ENCODE measurements at places on chromosomes 3 and 15.

DNA sequence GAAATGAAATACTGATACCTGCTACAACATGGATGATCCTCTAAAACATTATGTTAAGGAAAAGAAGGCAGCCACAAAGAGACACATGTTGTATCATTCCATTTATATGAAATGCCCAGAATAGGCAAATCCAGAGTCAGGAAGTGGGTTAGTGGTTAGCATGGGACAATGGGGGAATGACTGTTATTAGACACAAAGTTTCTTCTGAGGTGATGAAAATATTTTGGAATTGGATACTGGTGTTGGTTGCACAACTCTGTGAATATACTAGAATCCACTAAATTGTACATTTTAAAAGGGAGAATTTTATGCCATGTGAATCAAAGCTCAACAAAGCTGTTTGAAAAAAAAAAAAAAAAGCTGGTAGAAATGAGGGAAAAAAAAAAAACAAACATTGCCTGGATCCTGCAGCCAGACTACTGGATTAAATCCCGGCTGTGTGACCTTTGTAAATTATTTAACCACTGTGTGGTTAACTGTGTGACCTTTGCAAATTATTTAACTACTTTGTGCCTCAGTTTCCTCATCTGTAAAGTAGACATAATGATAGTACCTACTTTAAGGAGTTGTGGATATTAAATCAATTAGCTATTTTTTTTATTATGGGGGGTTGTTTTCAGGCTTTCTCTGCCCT, 75.6 kb upstream of the PRICKLE2 start:
- no peak for DNase-seq

- no peak for DNase-seq
These were observed 286.7 kb upstream of the TGFBR2 start for GRCh38 chr3:30319713-30320112.

DNA sequence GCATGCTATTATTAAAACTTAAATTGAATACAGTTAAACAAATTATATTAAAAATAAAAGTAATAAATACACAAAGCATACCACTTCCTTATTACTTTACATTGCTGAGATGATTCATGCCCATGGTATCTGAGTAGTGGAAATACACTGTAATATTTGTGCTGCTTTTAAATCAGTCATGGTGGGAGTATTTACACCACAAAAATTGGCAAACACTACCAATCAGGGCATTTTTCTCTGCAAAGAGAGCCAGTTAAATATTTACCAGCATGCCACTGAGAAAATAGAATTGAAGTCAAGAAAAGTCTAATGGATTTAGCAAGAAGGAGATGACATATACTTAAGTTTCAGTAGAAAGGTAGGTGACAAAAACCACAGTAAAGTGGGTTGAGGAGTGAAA, 19.6 kb downstream of the PPARG start:
- DNase-seq = no peak

- no peak for DNase-seq
These were observed 11.1 kb upstream of the SATB1 start for GRCh38 chr3:18436213-18436612.

DNA sequence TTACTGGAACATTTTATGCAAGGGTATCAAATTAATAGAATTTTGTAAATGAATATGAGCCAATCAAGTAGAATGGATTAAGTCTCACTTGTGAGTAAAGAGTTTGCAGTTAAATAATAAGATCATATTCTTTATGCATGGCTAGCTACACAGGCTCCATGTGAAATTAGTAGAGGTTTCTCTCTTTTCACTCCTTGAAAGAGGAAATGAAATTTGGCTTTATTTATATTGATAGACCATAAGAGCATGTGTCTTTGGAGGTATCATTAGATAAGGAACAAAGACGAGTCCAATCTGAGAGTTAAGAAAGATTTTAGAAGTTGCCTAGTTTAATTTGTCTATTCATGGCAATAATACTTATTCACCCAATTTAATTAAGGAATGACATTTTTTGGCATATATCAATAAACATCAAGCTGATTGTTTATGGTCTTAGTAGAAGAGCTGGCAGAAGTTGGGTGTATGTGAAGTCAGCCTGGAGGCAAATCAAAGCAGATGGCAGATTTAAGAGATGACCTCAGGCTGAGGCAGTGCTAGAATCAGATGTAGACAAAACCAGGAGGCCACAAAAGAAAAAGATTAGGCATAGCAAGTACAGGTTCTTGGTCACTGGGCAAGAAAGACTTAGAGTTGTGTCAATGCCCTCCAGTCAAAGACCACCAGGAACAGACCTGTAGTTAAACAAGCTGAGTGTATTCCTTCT, 406.5 kb upstream of the ARHGEF26 start:
- DNase-seq = no peak

DNA sequence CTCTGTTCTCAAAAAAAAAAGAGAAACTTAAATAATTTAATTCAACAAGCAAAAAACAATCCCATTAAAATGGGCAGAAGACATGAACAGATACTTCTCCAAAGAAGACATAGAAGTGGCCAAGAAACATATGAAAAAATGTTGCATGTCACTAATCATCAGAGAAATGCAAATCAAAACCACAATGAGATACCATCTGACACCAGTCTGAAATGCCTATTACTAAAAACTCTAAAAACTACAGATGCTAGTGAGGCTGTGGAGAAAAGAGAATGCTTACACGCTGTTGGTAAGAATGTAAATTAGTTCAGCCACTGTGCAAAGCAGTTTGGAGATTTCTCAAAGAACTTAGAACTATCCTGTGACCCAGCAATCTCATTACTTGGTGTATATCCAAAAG, 382.9 kb downstream of the OTOL1 start:
- no peak for DNase-seq

DNA sequence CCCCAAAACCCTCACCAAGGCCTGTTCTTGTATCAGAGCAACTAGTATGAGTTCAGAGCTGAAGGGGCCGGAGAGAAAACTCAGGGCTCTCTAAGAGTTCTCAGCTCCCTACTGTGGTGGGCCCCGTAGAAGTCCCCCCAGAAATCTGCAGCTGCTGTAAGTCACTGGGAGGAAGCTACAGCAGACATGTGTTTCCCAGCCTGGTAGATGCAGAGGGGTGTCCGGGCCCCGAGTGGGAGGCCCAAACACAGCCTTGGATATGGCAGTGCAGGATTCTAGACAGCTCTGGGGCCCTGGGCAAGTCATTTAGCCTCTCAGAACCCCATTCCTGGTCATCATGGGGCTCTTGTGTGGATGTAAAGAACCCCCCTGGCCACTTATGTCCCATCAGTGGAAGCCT, 39.2 kb upstream of the CSPG4 start:
- DNase-seq = no peak

GRCh38 chr3:60202052-60202726, 1049.1 kb downstream of the FHIT start:
- no peak for DNase-seq

GRCh38 chr3:45613791-45614190, 19.2 kb downstream of the LIMD1 start:
- DNase-seq = no peak

DNA sequence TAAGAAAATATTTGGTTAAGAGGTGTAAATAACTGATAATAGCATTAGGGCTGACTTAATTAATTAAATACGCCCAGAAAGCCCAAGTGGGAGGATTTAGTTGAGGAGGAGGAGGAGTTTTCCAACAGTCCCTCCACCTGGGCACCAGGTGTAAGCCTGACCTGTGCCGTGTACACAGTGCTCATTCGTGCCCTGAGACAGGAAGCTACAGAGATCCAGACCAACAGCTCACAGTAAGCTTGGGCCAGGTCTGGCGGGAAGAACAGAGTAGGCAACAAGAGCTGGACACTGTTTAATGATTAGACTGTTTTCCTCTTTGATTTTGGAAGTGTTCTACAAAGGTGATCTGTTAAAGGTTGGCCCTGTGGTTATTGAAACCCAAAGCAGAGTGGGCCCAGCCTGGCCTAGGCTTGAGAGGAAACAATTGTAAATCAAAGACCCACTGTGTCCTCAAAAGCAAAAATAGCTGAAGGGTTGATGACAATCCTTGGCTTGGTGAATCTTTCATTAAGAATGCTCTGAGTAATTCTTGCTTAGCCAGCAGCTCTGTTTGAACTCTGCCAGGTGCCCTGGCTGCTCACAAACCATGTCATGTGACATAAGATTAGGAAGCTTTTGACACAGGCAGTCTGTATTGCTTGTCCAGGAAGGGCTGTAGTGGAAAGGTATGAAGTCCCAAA, 13.8 kb downstream of the SQOR start:
- DNase-seq = no peak

- no peak for DNase-seq
These were observed 7.1 kb upstream of the PXK start for GRCh38 chr3:58325525-58325992.

DNA sequence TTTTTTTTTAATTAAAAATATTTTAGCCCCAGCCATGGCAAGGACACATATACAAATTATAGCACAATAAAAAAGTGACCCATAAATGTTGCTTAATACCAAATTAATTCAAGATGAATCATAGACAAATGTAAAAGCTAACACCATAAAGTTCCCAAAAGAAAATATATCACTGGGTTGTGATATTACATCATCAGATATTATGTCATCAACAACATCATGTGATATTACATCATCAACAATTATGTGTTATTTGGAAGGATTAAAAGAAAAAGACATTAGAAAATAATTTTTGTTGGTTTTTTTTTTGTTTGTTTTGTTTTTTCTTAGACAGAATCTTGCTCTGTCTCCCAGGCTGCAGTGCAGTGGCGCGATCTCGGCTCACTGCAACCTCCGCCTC, 34.5 kb upstream of the ABHD10 start:
- no peak for DNase-seq

GRCh38 chr3:29374226-29374625, 93.4 kb downstream of the RBMS3 start:
- DNase-seq = no peak

- peak; percentile 18 for DNase-seq
These were observed 109.8 kb upstream of the MANF start for GRCh38 chr3:51275111-51275805.

DNA sequence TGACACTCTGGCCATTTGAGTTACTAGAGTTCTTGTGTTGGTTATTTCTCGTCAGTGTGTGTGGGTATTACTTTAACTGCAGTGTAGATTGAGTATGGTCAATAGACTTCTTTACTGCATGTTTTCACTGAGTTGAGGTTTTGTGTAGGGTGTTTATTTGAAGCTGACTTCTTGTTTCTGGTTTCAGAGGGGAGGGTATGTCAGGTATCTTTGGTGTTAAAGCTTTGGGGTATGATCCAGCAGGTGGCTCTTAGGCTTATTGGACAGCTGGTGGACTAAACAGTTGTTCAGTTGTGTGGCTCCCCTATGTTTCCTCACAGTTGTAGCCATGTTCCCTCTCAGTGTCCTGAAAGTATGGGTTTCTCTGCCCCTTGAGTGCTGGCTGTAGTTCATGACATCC, 72.0 kb downstream of the AKAP13 start:
- no peak for DNase-seq

DNA sequence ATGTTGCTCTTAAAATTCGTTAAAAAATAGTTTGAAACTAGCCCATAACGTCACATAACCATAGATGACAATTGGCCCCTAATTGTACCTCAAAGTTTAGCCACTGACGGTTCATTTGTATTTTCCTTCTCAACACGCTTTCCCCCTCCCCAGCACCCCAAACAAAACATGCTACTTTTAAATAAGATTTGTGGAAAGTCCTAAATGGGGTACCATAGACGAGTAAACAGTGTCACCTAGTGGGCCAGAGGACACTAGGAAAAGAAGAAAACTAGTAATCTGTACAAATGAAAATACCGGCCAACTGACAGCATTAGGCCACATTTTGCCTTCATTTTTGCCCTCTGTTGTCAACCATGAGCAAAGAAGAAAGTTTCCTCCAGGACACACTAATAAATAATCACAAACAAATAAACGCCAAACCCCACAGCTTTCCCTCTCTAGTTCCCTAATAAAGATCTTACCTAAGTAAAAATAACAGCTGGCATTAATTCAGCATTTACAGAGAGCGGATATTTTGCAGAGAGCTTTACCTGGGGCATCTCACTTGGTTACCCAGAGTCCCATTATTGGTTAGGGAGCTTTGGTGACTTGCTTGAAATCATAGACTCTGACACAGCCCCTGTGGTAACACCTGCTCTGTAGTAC, 175.1 kb upstream of the ATP11B start:
- no peak for DNase-seq

GRCh38 chr3:158105710-158106253, 438 bp downstream of the SHOX2 start:
- no peak for DNase-seq

DNA sequence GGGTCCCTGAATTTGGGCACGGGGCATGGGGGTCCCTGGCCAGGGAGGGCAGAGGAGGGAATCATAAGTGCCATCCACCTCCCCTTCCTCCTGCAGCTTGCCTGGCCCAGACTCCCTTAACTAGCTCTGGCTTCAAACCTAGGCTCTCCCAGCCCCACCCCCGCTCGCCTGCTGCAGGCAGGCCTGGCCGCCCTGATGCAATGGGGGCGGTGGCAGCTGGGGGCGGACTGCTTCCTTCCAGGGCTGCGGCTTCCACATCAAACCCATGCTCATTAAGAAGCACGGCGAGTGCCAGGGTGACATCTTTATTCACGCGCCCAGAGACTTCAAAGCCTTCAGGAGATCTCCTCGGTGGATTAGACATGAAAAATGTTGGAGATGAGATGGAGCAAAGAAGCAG, 123.1 kb downstream of the TPRA1 start:
- no peak for DNase-seq

GRCh38 chr3:17799312-17799711, 56.9 kb upstream of the TBC1D5 start:
- no peak for DNase-seq

DNA sequence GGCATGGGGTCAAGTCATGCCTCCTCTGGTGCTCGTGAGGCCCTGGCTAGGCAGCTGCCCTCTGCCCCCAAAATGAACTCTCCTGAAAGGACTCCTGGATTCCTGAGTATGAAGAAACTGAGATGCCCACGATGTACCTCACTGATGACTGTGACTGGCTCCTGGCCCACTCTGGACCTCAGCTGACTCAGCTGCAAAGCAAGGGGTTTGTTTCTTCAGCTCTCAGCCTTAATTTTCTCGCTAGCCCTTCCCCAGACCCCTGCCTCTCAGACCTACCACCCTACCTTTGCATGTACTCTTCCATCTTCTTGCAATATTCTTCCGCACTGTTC, 5.2 kb upstream of the GNAI2 start:
- DNase-seq = no peak

DNA sequence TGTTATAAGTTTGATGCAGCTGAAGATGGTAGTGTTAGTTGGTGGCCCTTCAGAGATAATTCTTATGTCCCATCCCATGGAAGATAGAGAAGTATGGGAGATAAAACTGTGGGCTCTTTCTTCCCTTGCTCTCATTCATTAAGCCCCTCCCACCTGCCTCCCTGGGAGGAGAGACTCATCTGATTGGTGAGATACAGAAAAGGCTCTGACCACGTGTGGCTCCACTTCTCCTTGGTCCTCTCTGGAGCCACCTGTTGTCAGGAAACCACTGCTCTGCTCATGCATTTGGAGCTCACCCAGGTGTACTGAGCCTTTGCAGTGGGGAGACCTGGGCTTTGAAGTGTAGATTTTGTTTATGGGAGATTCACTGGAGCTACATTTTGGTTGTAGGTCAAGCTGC, 293.2 kb upstream of the RASGRP1 start:
- no peak for DNase-seq

DNA sequence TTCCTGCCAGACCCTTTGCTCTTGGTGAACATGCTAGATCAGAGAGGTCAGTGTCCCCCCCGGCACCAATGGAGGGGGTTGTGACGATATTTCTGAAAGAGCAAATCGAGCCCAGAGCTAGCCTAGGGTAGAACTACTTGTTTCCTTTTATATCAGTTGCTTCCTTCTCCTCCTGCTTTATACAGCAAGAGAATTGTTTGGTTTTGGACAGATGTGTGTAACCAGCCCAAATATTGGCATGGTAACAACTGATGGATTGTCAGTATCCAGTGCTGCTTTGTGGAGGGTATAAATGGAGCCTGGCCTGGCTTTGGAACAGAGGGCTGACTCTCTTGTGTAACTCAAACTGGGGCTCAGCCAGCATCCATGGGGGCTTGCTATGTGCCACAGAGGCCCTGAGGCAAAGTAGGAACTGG, 27.2 kb downstream of the SNX1 start:
- DNase-seq = no peak
